Kidney glomerular epithelial cell (primary cell): ENCODE measurements at places on chromosomes 12 and 14.

DNA sequence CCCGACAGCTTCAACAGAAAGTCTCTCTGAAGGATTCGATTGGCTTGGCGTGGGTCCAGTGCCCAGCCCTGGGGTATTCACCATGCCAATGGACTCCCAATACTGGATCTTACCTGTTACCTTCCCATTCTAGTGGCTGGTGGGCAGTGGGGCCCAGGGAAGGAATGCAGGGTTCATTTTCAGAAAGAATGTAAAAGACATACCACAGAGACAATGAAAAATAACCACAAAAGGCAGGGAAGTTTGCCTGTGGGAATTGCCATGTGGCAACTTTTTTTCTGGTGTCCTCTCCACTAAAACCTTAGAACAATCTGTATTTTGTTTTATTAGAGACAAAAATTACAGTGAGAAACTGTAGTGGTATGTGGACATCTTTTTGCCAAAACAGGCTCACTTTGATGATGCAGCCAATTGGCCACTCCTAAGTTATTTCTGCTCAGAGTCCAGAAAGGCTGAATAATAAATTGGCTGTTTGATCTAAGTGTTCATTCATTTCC, 55.2 kb downstream of the PTGER2 start:
- no peak for DNase-seq

- peak; percentile 98 for DNase-seq
These were observed 198.1 kb downstream of the SLC38A4 start for GRCh38 chr12:46627686-46628085.

DNA sequence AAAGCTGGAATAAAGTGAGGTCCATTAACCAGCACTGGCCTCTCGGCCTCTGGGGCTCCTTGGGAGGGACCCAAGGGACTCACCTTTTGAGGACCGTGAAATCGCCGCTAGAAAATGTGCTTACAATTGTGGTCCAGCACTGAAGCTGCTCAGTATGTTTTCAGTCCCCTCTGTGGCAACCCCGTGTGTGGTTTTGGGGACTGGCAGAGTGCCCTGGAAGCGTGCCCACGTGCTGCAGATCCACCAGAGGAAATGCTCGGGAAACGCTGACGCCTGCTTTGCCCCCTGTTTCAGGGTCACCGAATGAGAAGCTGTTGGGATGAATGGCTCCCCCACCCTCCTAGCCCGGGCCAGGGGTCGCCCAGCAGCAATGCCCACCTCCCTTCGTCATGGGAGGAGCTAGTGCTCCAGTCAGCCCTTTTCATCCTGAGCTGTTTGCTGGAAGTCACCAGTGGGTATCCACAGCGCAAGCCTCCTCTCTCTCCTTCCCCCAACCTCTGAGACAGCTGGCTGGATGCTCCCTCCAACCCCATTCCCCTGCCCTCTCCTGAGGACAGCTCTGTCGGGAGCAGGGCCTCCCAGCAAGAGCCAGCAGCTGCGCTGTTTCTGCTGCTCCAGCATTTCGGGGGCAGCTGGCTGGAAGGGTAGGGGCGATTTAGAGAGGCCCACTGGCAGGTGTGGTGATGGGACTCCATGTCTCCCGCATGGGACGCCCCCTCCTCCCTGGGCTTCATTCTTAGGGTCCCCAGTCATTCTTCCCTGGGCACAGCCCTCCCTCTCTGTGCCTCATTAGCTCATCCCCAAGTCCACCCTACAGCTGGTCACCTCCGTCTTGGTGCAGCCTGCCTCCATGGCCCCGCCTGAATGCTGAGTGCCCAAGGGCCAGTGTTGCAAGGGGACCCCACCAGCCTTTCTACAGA, 33.2 kb upstream of the PPP1R13B start:
- peak; percentile 54 for DNase-seq

DNA sequence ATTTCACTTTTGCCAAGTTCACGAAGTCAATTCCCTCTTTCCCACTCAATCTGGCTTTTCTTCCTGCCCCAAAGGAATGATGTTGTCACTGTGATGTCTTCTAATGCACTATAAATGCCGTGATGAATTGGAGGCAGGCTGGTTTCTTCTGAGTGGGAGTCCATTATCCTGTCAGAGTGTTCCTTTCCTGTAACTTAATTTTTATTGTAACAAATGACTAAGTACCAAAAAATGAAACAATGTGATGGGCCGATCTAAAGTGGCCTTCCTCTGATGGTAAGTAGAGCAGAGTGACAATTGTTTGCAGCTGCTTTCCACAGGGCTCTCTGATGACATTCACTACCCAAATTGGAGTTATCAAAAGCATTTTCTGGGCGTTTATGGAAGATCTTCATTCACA, 22.2 kb downstream of the TMEM30B start:
- DNase-seq = no peak
